ENCODE measurements at places on chromosomes 11 and 22.

GRCh38 chr11:82308979-82309378 lies 424.7 kb downstream of the FAM181B start:
- DNase-seq: no peak

DNA sequence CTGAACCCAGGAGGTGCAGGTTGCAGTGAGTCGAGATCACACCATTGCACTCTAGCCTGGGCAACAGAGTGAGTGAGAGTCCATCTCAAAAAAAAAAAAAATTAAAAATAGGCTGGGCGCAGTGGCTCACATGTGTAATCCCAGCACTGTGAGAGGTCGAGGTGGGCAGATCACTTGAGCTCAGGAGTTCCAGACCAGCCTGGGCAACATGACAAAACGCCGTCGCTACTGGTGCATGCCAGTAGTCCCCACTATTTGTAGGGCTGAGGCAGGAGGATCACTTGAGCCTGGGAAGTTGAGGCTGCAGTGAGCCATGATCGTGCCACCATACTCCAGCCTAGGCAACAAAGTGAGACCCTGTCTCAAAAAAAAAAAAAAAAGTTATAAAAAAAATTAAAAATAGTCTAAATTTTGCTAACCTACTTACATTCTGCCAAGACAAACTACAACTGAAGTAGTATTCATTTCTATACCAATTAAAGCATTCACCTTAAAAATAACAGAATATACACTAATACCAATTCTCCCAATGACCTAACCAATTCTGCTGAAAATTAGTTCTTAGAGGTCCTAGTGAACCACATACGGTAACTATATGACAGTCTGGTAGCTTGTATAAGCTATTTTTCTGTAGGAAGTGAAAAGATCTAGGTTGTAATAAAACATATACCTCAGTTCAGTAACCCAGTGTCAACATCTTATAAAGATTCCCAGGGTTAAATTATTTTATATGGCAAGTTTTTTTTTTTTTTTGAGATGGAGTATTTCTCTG lies 7.1 kb downstream of the DDX6 start:
- DNase-seq: no peak

DNA sequence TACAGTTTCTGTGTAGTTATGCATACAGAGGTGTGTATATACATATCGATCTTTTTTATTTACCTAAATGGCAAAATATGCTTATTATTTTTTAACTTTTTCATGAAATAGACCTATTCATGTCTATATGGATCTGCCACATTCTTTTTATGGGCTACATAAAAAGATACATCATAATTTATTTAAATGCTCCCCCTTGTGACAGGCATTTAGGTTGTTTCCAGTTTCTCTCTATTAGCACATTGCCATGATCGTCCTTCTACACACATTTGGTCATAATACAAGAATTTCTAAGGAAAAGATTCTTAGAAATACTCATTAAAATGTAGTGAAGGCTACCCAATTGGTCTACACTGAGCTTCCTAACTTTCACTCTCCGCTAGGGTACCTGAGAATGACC lies 1067.4 kb downstream of the OPCML start:
- DNase-seq: no peak

GRCh38 chr22:35863432-35863831 lies 145.8 kb downstream of the APOL5 start:
- no peak for DNase-seq

GRCh38 chr22:41524809-41525449 lies 19.3 kb downstream of the POLR3H start:
- DNase-seq: no peak

DNA sequence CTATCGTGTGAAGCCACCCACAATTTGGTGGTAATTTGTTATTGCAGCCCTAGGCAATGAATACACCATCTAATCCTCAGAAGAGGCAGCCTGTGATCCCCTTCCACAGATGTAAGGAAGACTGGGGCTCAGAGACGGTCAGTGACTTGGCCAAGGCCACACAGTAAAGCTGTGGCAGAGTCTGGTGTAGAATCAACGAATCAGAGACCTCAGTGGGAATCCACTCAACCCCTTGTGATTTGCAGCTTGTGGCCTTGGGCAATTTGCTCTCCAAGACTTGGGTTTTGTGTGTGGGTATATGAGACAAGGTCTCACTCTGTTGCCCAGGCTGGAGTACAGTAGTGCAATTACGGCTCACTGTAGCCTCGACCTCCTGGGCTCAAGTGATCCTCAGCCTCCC lies 1.9 kb downstream of the LGALS2 start:
- DNase-seq: no peak

DNA sequence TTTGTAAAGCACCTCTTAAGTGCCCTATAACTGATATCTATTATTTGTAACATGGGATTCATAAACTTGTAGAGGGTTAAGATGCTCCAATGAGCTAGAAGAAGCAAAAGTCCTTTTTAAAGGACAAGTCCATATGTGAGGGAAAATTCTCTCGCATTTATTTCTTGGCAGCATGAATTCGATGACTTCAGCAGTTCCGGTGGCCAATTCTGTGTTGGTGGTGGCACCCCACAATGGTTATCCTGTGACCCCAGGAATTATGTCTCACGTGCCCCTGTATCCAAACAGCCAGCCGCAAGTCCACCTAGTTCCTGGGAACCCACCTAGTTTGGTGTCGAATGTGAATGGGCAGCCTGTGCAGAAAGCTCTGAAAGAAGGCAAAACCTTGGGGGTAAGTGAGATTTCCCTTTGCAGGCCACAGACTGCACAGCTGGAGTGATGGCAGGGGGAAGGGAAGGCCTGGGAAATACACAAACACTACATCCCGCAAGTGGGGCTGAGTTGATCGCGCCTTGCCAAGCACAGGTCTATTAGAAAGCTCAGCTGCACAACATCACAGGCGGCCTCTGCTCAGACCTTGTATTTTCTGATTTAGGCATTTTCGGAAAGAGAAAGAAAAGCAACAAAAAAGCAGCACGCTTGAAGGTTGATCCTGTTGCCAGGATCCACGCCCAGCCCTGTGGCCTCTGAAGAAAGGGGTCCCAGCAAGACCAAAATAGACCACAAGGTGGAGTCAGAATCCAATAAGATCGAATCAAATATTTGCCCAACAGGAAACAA lies 1.5 kb downstream of the MS4A8 start:
- peak; percentile 88 for DNase-seq
